Activated CD4-positive, alpha-beta T cell treated with anti-CD3 and anti-CD28 coated beads for 36 hours (primary cell): ENCODE measurements at places on chromosomes 1 and 21. TPM values are rescaled to one million over a fixed set of nuclear protein-coding genes. Genes with fewer than 3 reads are reported as not detected.

Gene SPAG17
- total RNA-seq, result not detected

Gene RXFP4
- total RNA-seq, result not detected

Gene FAM3B
- not detected for total RNA-seq

Gene PRELP
- total RNA-seq, result not detected

Gene THEM5
- total RNA-seq, result not detected

Gene TMEM52
- 1.1 TPM for total RNA-seq
